Astrocyte (in vitro differentiated cells and primary cell): ENCODE measurements at places on chromosomes 7 and 10. TPM values are rescaled to one million over a fixed set of nuclear protein-coding genes. Genes with fewer than 3 reads are reported as not detected.

DNA sequence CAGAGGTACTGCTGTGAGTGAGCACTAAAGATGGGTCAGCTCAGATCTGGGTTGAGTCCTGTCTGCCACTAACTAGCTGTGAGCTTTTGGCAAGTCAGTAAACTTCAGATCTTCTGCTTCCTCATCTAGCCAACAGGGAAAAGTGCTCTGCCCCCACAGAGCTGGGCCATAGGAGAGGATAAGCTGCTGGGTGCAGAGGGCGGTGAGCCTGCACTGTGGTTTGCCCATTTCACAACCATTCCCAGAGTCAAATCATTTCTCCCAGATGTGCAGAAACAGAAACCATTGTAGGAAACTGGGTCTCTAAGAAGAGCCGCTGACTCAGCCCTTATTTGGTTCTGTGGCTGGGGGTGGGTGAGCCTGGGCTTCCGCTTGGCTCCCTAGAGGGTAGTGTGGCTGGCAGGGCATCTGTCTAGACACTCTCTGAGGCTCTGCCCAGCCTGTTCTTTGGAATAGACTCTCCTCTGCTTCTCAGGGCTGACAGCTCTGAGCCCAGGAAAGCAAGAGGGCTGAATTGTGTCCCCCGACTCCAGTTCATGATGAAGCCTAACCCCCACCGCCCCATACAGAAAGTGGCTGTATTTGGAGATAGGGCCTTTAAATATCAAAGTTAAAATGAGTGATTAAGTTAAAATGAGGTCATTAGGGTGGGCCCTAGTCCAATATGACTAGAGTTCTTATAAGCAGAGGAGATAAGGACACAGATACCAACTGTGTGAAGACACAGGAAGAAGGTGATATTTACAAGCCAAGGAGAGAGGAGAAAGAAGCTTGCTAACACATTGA lies 29.5 kb upstream of the ARHGAP22 start:
- no peak overlapping the region for H3K27ac ChIP-seq
- H3K4me1 ChIP-seq, result peaks cover 6% of the 10 kb centered on the region
- peak; percentile 70 for DNase-seq

DNA sequence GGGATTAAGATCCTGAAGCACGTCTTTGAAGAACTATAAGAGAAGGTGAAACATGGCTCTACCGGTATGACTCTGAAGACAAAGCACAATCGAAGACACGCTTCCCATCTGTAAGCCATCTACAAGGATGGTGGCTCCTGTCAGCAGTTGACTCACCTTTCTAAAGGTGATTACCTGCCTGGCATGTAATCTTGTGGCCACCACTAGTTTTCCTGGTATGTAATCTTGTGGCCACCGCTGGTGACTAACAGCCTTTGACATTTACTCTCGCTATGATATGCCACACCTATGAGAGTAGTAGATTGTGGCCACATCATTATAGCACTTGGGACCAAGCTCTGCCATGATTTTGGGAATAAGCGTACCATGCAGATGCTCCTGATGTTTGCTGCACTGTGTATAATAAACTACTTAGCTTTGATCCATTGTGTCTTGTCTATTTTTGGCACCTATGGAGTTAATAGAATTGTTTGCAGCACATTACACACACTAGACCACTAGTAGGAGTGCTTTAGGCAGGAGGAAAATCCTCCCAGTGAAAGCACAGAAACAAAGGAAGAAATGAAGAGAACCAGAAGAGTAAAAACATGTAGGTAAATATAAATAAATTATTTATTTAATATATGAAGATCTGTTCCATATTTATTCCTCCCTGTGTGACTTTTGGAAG lies 59.8 kb downstream of the VAX1 start:
- H3K4me1 ChIP-seq, result no peaks in the 10 kb centered on the region
- no peak for DNase-seq
- H3K27ac ChIP-seq, result no peak overlapping the region
- H3K27me3 ChIP-seq, result no peaks in the 10 kb centered on the region

DNA sequence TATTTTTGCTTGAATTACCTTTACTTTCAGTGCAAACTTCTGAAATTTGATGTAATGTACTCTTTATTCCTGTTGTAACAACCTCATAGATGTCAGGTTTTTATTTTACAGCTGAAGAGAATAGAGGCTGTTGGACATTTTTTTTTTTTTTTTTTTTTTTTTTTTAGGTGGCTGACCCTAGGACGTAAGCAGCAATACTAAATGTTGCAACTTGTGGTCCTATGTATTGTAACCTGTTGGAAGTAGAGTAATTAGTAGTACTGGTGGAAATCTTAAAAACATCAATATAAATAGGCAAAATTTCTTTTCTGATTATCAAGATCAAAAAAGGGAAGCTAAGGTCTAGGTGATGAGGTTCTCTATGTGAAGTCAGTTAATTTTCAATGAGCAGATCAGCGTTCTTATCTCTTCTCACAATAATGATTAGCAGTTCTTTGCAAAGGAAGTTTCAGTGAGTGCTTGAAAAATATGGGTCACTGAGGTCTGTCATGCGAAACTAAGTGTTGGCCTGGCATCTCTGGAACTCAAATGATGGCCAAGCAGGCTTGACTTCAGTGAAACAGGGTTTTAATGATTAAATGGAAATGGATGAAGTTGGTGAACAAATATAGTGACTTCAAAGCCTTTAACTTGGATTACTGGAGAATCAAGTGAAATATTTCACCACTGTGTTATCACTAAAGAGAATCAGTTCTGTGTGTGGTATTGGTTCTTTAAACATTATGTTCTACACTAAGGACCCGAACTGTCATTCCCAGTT lies 42.7 kb downstream of the BICC1 start:
- no peak for DNase-seq
- H3K27ac ChIP-seq, result no peak overlapping the region
- no peaks in the 10 kb centered on the region for H3K4me1 ChIP-seq
- no peaks in the 10 kb centered on the region for H3K27me3 ChIP-seq
- no peaks in the 10 kb centered on the region for H3K36me3 ChIP-seq

GRCh38 chr7:80134115-80134535 lies 506 bp upstream of the GNAI1 start:
- H3K4me3 ChIP-seq, result peak overlapping the region; percentile 97
- H3K27me3 ChIP-seq, result no peaks in the 10 kb centered on the region
- H3K4me1 ChIP-seq, result peaks cover 4% of the 10 kb centered on the region

DNA sequence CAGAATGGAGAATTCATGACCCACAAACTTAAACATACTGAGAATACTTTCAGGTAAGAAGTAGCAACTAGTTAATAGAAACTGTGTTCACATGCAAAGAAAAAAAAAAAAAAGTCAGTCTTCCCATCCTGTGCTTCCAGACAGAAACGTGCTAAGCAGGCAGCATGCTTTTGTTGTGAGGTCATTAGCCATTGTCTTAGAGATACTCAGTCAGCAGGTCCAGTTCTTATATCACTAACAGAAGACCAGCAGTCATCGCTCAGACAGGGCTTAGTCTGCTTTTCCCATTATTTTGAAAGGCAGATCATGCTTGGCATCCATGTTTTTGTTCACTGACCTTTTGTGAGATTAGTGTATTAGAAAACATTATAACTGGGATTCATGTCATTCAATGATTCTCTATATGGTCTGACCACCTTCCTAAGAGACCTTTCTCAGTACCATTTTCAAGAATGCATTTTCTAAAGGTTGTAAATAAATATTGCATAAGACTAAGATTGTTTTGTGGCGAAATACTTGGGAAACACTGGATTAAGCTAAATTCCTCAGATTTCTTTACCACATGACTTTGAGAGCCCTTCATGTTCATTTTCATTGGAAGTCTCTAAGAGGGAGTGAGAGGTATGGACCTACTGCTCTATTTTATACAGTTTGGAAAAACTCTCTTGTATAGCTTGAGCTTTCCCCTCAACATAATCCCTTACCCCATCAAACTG lies 45.0 kb upstream of the AGBL3 start:
- H3K36me3 ChIP-seq, result peaks cover 76% of the 10 kb centered on the region
- peaks cover 23% of the 10 kb centered on the region for H3K4me1 ChIP-seq
- DNase-seq, result peak; percentile 91
- peak overlapping the region; percentile 72 for H3K27ac ChIP-seq
- H3K27me3 ChIP-seq, result no peaks in the 10 kb centered on the region

DNA sequence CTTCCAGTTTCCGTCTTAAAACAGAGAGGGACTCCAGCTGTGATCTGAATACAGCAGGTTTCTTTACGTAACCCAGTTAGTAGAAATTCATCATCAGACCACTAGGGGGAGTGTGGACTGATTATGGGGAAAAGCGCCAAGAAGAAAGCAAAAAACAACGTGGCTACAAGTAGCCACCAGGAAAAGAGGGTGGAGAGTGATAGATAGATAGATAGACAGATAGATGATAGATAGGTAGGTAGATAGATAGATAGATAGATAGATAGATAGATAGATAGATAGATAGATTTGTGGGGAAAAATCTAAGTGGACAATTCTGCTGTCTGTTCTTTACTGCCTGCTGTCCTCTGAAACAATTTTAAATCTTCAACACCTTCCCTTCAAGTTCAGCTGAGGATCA lies 12.7 kb upstream of the AKR1B10 start:
- peaks cover 16% of the 10 kb centered on the region for H3K4me1 ChIP-seq
- no peaks in the 10 kb centered on the region for H3K36me3 ChIP-seq
- H3K4me3 ChIP-seq, result no peak overlapping the region
- no peaks in the 10 kb centered on the region for H3K27me3 ChIP-seq
- peak; percentile 47 for DNase-seq
- H3K27ac ChIP-seq, result no peak overlapping the region

- no peak overlapping the region for H3K27ac ChIP-seq
- H3K36me3 ChIP-seq, result no peaks in the 10 kb centered on the region
- H3K4me1 ChIP-seq, result no peaks in the 10 kb centered on the region
These were observed 2.3 kb upstream of the SMIM30 start for GRCh38 chr7:113120647-113121046.

DNA sequence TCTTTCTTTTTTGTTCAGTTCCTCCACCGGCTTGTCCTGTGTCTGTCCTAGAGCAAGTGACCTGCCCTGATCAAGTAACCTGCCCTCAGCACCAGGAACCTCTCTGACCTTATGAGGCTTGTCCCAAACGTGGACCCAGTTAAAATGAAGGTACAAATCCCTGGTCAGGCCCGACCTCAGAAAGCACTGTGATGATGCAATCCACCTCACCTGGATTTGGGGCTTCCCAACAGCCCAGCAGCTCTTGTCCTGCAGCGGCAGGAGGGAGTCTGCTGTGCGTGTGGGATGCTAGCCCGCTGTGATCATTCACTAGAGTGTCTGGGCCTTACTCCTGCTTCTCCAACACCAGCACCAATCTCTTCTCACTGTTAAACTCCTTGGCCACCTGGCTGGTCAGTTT lies 11.2 kb downstream of the COL17A1 start:
- H3K27ac ChIP-seq, result no peak overlapping the region
- no peak overlapping the region for H3K4me3 ChIP-seq
- no peaks in the 10 kb centered on the region for H3K4me1 ChIP-seq
- no peaks in the 10 kb centered on the region for H3K36me3 ChIP-seq

GRCh38 chr7:6436385-6436685 lies 11.4 kb downstream of the DAGLB start:
- H3K27me3 ChIP-seq, result no peaks in the 10 kb centered on the region
- no peak for DNase-seq
- no peak overlapping the region for H3K27ac ChIP-seq
- H3K36me3 ChIP-seq, result peaks cover 19% of the 10 kb centered on the region
- peaks cover 3% of the 10 kb centered on the region for H3K4me1 ChIP-seq
- no peak overlapping the region for H3K4me3 ChIP-seq

DNA sequence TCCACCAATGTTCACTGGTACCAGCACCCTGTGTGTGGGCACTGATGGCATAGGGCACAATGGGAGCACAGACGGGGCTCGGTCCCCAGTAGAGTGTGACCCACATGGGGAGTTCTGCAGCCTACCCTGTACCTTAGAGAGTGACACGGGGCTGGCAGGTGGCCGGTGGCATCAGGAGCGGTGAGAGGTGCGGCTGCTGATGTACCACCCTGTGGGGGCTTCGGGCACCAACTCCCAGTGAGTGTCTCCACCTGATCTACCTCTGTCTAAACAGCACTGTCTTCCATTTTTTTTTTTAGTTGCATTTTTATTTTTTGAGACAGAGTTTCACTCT lies 4.1 kb downstream of the JAKMIP3 start:
- peaks cover 12% of the 10 kb centered on the region for H3K4me1 ChIP-seq
- no peaks in the 10 kb centered on the region for H3K27me3 ChIP-seq
- no peaks in the 10 kb centered on the region for H3K36me3 ChIP-seq
- no peak overlapping the region for H3K4me3 ChIP-seq

DNA sequence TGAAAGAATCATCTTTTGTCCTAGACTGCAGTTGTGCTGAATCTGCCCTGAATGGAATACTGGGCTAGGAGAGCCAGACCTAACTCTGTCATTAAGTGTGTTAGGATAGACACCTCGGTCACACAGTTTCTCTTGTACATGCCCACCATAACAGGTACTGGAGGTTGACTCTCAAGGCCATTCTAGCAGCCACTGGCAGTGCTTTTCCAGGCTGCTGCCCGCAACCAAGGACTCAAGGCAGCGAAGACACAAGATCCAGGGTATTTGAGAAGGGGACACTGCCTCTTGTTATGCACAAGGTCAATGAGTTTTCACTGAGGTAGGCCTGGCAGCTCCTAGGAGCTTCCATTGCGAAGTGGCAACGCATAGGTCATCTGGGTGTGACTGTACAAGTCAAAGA lies 70.6 kb upstream of the ZNF746 start:
- no peak overlapping the region for H3K4me3 ChIP-seq
- H3K27me3 ChIP-seq, result no peaks in the 10 kb centered on the region
- no peaks in the 10 kb centered on the region for H3K4me1 ChIP-seq
- H3K27ac ChIP-seq, result no peak overlapping the region

GRCh38 chr10:126049759-126050700 lies 153.7 kb downstream of the FANK1 start:
- no peak overlapping the region for H3K4me3 ChIP-seq
- H3K36me3 ChIP-seq, result peaks cover 8% of the 10 kb centered on the region
- peak; percentile 85 for DNase-seq
- no peaks in the 10 kb centered on the region for H3K27me3 ChIP-seq

- H3K4me1 ChIP-seq, result peaks cover 20% of the 10 kb centered on the region
- H3K4me3 ChIP-seq, result no peak overlapping the region
- no peaks in the 10 kb centered on the region for H3K27me3 ChIP-seq
- H3K36me3 ChIP-seq, result no peaks in the 10 kb centered on the region
- H3K27ac ChIP-seq, result no peak overlapping the region
These were observed 1.8 kb downstream of the SNCG start for GRCh38 chr10:86960003-86960862.

- no peaks in the 10 kb centered on the region for H3K27me3 ChIP-seq
- H3K27ac ChIP-seq, result no peak overlapping the region
- H3K4me1 ChIP-seq, result no peaks in the 10 kb centered on the region
- H3K36me3 ChIP-seq, result no peaks in the 10 kb centered on the region
These were observed 223.3 kb upstream of the FERD3L start for GRCh38 chr7:19368491-19368925.

DNA sequence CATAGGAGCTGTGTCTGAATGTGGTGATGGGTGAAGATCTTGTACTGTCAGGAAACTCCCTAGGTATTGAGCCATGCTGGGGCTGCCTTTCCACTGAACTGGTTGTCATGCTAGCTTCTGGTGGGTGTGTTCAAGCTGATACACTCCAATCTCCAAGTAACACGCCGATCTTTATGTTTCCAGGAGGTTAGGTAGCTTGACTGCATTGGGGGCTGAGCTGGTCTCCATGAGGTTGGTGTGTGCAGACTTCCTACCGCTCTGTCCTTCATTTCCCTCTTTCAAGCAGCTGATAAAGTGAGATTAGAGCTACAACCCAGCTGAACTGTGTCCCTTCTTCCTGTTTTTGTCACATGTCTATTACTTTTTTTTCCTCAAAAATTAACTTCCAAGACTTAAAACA lies 265.5 kb downstream of the ANKRD30A start:
- H3K27ac ChIP-seq, result no peak overlapping the region
- H3K27me3 ChIP-seq, result no peaks in the 10 kb centered on the region
- H3K4me1 ChIP-seq, result no peaks in the 10 kb centered on the region
- H3K4me3 ChIP-seq, result no peak overlapping the region
- H3K36me3 ChIP-seq, result no peaks in the 10 kb centered on the region
- no peak for DNase-seq

Gene GCK
- total RNA-seq, result 0.24 TPM in 1 of 2 replicates, not detected in the other

Gene CPVL
- 16.3 and 22.2 TPM in 2 replicates for total RNA-seq

Gene GIMAP8
- total RNA-seq, result not detected in 2 replicates

Gene CNPY1
- total RNA-seq, result not detected in 2 replicates

Gene ADAP1
- 4.7 and 4.8 TPM in 2 replicates for total RNA-seq
